ENCODE measurements at places on chromosomes 5 and 9. TPM values are rescaled to one million over a fixed set of nuclear protein-coding genes. Genes with fewer than 3 reads are reported as not detected.

GRCh38 chr5:6831678-6832671 is 118.7 kb downstream of the TENT4A start:
- no peak for DNase-seq

- DNase-seq = no peak
Measured at GRCh38 chr5:178123966-178124925, 6.6 kb upstream of the RMND5B start.

GRCh38 chr5:153094333-153094732 is 396.1 kb upstream of the GRIA1 start:
- no peak for DNase-seq

GRCh38 chr9:115733318-115734110 is 420.1 kb upstream of the PAPPA start:
- no peak for DNase-seq

GRCh38 chr5:169789417-169789940 is 152.4 kb downstream of the DOCK2 start:
- no peak for DNase-seq

GRCh38 chr9:120481248-120481647 is 98.7 kb downstream of the CDK5RAP2 start:
- no peak for DNase-seq

GRCh38 chr5:110055302-110055701 is 365.6 kb downstream of the MAN2A1 start:
- no peak for DNase-seq

DNA sequence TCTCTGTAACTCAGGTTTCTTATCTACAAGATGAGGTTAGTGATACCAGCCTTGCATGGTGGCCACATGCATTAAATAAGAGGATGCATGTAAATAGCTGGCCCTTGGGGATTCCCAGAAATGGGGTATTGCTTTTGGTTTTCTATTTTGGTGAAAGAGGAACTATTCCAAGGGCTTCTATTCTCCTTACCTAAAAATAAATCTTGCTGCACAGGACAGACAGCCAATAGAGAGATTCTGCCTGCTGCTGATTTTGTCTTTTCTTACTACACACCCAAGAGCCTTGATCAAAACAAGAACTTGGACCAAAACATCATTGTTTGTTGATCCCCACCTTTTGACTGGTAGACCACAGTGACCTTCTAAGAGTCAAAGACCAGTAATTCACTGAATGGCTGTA is 161.8 kb downstream of the PJA2 start:
- no peak for DNase-seq

GRCh38 chr5:160799184-160799583 is 52.8 kb downstream of the ATP10B start:
- no peak for DNase-seq

DNA sequence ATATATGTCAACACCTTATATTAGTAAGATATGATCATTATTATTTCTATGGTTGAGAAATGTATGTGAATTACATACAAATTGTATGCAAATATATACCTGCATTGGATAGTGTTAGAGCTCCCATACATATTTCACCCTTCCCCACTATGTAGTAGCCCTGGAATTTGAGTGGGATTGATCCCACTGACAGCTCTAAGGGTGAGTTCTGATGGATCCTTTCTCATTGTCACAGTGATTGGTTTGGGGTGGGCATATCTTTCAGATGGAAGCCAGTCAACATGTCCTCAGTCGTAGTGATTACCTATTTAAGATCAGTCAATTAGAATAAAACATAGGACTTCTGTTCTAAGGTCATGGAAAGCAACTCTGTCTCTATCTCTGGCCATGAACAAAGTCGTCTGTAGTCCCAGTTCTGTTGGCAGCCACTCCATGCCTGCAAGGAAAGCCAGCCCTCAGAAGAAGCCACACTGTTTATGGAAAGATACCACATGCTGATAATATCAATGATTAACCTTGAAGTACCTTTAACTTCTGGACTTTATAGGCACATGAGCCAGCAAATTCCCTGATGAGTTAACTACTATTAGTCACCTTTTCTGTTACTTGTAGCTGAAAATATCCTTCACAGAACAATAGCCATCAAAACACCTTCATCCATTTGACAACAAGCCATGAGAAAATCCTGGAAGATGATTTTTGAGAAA is 5.1 kb upstream of the CCDC192 start:
- no peak for DNase-seq

DNA sequence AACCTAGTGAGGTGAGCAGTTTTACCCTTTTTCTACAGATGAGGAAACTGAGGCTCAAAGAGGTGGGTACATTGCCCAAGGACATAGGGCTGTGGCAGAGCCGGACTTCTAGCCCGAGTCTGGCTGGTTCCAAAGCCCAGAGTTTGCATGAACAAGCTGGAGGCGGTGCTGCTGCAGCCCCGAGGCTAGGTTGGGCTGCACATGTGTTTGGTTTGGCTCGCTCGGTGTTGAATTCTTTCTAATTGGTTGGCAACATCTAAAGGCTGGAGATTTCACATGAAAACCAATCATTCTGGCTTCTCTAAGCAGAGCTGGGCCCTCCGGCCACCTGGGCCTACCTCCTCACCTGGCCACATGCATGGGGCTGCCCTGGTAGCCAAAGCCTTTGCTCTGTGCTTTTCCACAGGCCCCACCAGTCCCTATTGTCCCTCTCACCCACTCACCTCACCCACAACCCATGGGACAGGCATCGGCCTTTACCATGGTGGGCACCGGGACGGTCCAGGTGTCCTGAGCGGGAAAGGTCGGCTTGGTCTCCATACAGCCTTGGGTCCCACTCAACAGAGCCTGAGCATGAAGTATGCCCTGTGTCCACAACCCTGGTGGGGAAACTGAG is 262.3 kb downstream of the NSG2 start:
- no peak for DNase-seq

DNA sequence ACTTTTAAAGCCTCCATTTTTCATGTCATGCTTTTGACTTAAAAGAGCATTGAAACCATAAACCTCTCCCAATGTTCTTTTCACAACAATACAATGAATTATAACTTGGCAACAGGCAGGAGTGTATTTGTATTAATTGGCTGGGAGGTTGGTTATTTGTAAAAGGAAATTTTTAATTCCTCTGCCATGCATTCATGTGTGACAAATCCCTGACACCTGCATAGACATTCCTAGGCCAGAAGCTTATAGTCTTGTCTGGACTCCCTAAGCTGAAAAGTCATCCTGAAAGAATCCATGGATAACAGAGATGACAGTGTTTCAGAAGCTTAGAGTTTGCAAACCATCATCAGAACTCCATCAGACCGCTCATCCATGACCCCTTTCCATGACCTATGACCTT is 76.3 kb upstream of the PTGER4 start:
- no peak for DNase-seq

- DNase-seq = no peak
Measured at GRCh38 chr5:81626524-81626923, 124.4 kb downstream of the SSBP2 start.

- no peak for DNase-seq
Measured at GRCh38 chr9:74696520-74696919, 191.2 kb downstream of the TRPM6 start.

DNA sequence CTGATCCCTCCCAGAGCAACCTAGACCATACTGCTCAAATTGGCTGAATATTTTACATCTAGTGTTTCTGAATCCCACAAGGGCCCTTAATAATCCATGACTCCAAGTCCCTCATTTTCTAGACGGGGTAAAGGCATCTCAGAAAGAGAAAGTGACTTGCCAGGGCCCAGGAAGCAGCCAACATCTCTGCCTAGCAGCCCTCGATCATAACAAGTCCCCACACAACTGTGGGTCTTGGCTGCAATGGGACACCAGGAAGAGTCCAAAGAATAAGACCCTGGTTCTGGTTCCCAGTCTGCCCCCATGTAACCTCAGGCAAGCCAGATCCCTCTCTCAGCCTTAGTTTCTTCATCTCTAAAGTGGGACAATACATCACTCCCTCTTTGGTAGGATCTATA is 6.3 kb downstream of the ANXA6 start:
- DNase-seq = no peak

DNA sequence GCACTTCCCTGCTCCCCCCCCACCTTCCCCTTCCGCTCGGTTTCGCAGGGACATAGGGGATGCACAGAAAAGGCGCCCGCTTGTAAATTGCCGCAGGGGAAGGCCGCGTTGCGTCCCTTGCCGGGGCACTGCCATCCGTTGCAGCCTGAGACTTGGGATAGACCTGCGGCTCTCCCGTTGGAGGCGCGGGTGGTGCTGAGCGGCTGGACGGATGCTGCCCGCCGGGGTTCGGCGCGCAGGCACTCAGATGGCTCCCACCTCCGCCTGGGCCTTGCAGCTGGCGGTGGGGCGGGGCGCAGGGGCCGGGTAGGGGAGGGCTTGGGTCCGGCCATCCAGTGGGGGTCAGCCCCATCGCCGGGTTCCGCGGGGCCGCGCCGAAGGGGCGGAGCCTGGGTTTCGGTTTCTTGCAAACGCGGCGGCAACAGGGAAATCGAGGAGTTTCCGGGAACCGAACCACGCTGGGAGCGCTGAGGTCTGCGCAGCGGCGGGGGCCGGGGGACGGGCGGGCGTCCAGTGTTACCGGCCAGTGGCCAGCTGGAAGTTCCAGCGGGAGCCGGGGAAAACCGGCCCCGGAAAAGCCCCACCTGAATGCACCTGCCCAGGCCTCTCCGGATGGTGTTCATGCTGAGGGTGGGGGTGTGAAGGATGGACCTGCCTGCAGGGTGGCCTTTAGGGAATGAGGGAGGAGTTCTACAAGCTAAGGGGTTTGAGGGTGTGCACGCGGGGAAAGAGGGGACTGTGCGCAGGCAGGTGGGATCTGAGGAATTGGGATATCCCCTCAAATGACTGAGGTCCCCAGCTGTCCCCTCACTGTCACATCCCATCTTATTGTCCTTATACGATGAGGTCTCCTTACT is 6.3 kb upstream of the IRF1 start:
- peak; percentile 70 for DNase-seq

DNA sequence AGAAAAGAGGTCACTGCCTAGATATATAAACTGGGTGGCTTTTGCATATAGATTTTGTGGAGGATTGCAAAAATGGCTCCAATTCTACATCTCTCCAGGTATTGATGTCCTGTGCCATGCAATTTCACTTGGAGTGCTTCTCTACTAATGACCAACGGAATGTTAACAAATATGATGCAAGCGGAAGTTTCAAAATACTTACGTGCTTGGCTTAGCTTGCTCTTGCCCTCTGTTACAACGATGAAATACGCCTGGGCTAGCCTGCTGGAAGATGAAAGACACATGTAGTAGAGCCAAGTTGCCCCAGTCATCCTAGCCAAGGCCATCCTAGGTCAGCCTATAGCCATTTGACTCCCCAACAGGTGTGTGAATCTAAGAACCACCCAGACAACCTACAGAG is 3.6 kb upstream of the POC5 start:
- DNase-seq = no peak

GRCh38 chr5:75616371-75616881 is 5.2 kb downstream of the ANKDD1B start:
- no peak for DNase-seq

- no peak for DNase-seq
Measured at GRCh38 chr5:139158791-139159190, 39.4 kb downstream of the SIL1 start.

GRCh38 chr5:111119221-111119620 is 27.1 kb downstream of the WDR36 start:
- no peak for DNase-seq

CKS2 gene
- 101 TPM for polyA plus RNA-seq

PCDHA9 gene
- polyA plus RNA-seq = 0.03 TPM

IFNA13 gene
- polyA plus RNA-seq = not detected

C9orf152 gene
- polyA plus RNA-seq = 0.45 TPM

ORM1 gene
- polyA plus RNA-seq = 0.22 TPM

AHRR gene
- polyA plus RNA-seq = 5.9 TPM

FOXD1 gene
- polyA plus RNA-seq = 11.1 TPM

PCDHA4 gene
- 1.00 TPM for polyA plus RNA-seq

PRRX2 gene
- 0.52 TPM for polyA plus RNA-seq

All from left kidney (tissue), 8 donors.